Stimulated activated CD4-positive, alpha-beta T cell treated with anti-CD3 and anti-CD28 coated beads, Interleukin-4, amount 100 ng/mL, for 4 hours (primary cell): ENCODE measurements at places on chromosomes 4 and X.

GRCh38 chr4:8544741-8545438 is 35.3 kb upstream of the GPR78 start:
- no peak for DNase-seq

DNA sequence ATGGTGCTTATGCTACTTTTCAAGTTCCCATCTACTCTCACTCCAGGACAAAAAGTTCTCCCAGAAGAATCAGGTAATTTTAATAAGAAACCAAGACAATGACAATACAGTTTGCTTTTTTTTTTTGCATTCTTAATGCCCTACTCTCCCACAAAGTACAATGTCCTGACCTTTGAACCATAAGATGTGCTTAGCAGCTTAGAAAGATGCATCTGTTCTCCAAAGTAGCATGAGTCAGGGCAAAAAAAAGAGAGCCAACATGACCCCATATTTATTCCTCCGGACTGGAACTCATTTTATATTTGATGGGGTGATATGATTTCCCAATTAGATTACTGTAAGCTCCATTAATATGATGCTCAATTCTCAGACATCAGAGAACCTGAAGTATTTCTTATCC is 16.5 kb upstream of the PDCL2 start:
- DNase-seq = no peak

- DNase-seq = no peak
Measured at GRCh38 chr4:84503495-84504437, 4.7 kb upstream of the NKX6-1 start.

- DNase-seq = no peak
Measured at GRCh38 chrX:12349201-12349600, 210.9 kb downstream of the FRMPD4 start.

- no peak for DNase-seq
Measured at GRCh38 chrX:6024204-6024603, 204.5 kb downstream of the NLGN4X start.

- peak; percentile 1 for DNase-seq
Measured at GRCh38 chr4:154491341-154492271, at the start of gene DCHS2. Gene DCHS2 (minus strand): TSS chr4:154491799. CDS start chr4:154491355, 444 bp downstream.
